ENCODE measurements at places on chromosomes 16 and 17.

DNA sequence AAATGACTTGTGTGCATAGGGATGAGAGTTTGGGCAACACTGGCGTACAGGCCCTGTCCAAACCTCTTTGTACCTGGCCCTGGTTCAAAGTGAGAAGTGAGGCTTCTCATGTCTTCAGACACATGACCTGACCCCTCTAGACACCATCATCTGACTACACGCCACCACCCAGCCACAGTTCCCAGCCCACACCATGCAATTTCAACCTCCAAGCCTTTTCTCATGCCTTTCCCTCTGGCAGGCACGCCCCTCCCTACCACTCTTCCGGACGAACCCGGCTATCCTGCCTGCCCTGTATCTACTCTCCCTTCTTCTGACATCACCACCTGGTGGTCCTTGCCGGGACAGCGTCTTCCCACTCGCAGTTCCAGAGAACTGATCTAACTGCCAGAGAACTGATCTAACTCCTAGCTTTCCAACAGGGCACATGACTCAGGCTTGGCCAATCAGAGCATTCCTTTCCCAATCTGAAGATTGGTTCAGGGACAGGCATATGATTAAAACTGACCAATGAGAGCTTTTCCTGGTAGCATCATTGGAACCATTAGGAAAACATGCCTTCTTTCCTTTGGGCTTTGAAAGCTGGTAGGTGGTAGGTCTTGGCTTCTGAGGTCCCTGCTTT lies 27.1 kb upstream of the IL21R start:
- DNase-seq, result peak; percentile 77

DNA sequence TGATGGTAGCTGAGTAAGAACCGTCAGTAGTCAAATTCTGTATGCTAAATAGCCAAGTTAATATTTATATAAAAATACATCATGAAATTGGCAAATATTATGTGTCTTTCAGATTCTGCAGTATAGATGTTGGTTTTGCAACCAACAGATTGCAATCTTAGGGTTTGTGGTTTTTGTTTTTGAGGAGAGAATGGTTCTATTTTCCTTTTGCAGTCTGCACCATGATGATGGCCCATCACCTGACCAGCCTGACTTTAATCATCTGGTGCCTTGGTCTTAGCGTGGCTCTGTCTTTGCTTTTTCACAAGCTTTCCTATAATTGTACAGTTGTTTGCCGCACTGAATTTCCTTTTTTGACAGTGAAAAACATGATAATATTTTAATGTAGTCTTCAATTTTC lies 50.7 kb downstream of the NUP93 start:
- peak; percentile 32 for DNase-seq

GRCh38 chr17:77372444-77373298 lies 231.9 kb downstream of the SEC14L1 start:
- DNase-seq, result peak; percentile 69

DNA sequence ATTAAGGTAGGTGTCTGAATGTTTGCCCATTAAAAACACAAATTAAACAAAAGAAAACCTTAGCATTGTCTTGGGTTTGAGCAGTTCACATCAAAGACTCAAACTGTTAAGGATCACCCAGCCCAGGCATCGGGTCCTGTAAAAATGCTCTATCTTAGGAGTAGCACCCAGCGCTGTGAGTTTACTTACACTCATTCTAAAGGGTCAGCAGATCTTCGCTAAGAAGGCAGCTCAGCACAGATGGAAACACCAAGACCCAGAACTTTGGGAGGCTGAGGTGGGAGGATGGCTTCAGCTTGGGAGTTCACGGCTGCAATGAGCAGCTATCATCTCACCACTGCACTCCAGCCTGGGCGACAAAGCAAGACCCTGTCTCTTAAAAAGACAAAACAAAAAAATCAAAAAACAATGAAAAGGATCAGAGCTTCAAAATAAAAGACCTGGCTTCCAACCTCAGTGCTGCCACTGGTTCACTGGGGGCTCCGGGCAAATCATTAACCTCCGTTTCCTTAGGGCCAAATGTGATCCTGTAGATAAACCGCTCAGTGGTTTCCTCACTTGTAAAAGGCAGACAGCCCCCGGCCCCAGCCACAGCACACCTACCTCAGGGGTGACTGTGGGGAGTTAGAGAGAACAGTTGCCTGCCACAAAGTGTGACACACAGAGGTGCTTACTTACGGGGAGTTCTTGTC lies 11.1 kb downstream of the COG1 start:
- no peak for DNase-seq

DNA sequence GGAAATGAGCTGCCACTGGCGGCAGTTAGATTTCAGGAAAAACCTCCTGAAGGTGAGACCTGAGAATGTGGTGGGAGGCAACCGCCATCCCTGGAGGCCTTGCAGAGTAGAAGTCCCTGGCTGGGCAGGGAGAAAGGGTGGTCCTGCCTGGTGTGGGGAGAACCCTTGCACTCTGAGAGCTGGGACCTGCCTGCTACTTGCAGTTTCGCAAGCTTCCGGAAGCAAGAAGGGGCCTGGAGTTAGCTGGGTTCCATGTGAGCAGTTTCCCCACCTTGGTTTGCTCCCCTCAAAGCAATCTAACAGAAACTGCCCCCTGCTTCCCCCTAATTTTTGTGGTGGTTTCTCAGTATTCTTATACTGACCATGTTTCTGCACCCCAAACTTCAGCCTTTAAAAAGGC lies 6.5 kb downstream of the ZNF629 start:
- DNase-seq, result no peak

- DNase-seq, result no peak
Measured at GRCh38 chr16:88778271-88778525, 6.8 kb downstream of the PIEZO1 start.

DNA sequence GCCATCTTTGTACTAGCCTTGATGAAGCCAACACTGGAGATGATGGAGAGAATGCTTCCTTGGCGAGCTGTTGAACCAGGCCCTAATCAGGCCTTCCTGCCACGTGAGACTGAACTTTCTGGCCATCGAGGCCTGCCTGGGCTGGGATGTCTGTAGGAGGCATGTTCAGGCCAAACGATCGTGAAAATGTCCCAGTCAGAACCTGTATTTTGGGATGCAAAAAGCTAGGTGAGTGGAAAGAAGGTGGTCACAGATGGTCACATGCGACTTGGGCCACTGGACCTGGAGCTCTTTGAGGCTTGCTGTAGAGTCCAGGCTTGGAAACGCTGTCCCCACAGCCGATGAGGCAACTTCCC lies 12.9 kb downstream of the KNOP1 start:
- no peak for DNase-seq

DNA sequence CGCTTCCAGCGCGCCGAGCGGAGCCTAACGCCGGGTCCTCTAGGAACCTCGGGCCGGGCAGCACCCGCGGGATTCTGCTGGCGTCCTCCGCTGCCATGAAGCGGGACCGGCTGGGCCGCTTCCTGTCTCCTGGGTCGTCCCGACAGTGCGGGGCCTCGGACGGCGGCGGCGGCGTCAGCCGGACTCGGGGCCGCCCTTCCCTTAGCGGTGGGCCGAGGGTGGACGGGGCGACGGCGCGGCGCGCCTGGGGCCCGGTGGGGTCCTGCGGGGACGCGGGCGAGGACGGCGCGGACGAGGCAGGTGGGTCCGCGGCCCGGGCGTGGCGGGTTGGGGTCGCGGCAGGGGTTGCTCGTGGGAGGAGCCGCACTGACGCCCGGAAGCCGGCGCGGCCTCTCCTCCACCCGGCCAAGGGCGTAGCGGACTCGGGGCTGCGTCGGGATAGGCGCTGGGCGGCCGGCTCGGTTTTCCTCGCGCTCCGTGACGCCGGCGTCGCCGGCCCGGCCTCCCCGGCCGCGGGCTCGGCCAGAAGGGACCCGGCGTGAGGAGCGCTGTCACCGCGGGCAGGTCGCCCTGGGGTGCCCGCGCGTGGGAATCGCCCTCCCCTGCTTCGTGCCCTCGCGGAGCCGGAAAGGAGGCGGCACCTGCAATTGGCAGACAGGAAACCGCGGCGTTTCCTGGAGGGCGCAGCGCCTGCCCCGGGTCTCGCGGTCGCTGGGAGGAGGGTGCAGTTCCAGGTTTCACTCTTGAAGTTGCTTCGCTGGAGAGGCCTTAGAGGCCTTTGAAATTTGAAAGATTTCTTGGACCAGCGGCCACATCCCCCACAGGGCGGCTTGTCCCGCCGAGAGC lies 432 bp downstream of the ZNF276 start:
- peak; percentile 32 for DNase-seq

DNA sequence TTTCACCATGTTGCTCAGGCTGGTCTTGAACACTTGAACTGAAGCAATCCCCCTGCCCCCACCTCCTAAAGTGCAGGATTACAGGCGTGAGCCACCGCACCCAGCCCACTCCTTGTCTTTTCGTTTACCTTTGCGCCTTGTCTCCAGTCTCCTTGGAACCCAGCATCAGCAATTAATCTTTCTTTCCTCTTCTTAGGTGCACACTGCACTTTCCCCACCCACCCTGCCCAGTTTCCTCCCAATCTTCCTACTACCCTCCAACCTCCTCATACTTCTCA lies 1.5 kb upstream of the CLDN7 start:
- no peak for DNase-seq

DNA sequence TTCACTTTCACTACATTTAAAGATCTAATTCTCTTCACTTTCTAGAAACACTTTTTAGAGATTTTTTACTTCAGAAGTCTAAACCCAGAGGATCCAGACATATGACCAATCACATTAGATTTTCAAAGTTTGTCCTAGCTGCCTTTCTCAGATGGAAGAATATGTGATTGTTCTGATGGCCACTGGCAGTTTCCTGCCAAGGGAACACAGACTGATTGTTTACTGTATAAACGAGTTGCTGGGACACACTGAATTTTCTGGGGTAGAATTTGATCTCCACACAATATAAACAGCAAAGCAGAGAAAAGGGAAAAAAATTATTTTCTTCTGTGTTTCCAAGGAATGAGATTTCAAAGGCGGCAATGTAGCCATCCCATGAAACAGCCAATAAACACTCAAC lies 480.0 kb downstream of the TOX3 start:
- no peak for DNase-seq

- DNase-seq, result peak; percentile 45
Measured at GRCh38 chr16:84924331-84925091, 86.8 kb downstream of the ZDHHC7 start.

DNA sequence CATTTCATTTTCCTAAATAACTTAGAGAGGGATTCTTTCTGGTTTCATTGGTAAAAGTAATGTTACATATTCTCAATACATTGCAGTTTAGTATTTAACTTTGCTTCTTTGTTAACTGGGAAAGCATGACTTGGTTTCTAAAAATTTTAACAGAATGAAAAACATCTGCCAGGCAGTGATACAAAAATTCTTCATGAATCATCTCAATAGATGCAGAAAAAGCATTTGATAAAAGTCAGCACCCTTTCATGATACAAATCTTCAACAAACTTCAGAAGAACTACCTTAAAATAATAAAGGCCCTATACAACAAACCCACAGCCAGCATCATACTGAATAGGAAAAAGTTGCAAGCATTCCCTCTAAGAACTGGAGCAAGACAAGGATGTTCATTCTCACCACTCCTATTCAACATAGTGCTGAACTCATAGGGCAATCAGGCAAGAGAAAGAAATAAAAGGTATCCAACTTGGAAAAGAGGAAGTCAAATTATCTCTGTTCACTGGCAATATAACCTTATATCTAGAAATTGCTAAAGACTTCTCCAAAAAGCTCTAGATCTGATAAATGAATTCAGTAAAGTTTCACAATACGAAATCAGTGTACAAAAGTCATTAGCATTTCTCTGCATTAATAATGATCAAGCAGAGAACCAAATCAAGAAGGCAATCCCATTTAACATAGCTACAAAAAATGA lies 50.4 kb downstream of the SLFN5 start:
- DNase-seq, result no peak

DNA sequence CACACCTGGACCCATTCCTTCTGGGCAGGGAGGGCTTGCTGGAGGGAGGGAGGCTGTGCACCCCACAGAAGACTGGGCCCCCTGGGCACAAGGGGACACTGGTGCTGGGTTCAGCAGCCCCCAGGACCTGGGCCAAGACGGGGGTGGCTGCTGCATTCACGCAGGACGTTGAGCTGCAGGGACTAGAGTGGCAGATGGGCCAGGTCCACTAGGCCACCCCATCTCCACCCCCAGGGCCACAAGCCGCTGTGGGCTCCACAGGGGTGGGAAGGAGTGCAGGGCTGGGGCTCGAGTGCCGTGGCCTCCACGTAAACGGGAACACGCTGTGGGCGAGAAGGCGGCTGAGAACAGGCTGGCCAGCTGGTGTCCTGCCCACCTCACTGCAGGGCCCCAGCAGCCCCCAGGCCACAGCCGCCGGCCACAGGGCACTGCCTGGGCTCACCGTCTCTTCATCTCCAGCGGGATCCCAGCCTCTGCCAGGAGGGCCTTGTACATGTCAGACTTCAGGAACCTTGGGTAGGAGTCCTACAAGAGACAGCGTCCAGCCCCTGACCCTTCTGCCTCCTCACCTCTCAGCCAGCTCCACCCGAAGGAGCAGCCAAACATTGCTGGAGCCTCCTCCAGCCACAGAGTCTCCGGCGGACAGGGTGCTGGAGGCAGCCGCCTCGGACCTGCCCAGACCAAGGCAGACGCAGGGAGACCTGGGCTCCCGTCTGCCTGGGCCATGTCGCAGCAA lies 6.5 kb downstream of the RGS11 start:
- no peak for DNase-seq

DNA sequence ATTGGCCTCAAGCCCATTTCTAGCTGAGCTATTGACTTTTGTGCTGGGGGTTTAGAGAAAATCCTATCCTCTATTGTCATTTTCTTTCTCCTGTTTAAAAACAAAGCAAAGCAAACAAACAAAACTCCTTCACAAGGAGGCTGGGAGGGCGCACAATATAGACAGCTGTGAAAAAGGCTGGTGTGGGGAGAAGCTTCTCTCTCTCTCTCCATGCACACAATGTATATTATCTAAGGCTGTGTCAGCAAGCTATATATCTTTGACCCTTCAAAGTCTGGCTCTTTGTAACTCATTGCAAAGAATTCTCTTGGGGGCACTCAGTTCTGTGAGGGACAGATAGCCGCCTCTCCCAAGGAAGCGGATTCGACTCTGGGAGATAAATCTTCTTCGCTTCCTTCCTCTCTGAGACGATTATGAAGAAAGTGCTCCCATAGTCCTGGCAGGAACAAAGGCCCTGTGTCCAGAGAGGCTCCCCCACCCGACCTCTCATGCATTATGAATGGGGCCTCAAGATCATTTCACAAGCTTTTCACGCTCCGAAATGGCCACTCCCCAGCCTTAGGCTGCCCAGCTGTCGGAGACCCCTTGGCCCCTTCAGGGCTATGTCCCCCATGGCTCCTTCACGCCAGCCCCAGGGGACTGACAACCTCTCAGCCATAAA lies 33.2 kb upstream of the MEAK7 start:
- DNase-seq, result no peak

DNA sequence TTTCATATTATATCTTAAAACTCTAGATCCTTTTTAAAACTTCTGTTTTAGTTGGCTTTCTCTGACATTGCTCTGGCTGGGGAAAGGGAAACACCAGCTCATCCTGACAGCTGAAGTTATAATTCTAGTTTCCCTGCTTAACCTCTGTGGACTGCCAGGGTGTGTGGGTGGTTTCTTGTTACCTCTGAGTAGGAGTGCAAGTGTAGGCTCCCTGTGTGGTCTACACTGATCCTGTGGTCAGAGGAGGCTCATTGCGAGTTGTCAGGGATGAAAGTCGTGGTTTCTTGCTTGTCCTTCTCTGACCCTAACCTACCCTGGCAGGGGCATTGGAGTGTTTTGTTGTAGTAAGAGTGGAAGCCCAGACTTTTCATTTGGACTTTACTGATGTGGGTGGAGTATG lies 221.0 kb downstream of the UTP18 start:
- no peak for DNase-seq

- peak; percentile 71 for DNase-seq
Measured at GRCh38 chr17:37570527-37571093, 38.6 kb downstream of the SYNRG start.

Data from LHCN-M2 (cell line).